Stimulated activated CD4-positive, alpha-beta T cell treated with anti-CD3 and anti-CD28 coated beads, Interleukin-4, amount 100 ng/mL, for 4 hours (primary cell): ENCODE measurements at places on chromosomes 16 and 17.

GRCh38 chr17:81683208-81683583, 401 bp downstream of the ARL16 start:
- DNase-seq: no peak

- no peak for DNase-seq
Observed at GRCh38 chr17:74558882-74559519, 8.3 kb downstream of the CD300H start.

GRCh38 chr16:84830765-84831384, 11.1 kb downstream of the CRISPLD2 start:
- no peak for DNase-seq

- no peak for DNase-seq
Observed at GRCh38 chr17:77928519-77929179, 29.9 kb upstream of the TNRC6C start.

GRCh38 chr17:65544672-65545071, 16.8 kb downstream of the AXIN2 start:
- DNase-seq: no peak

GRCh38 chr17:75853433-75853832, 1.7 kb downstream of the WBP2 start:
- no peak for DNase-seq

DNA sequence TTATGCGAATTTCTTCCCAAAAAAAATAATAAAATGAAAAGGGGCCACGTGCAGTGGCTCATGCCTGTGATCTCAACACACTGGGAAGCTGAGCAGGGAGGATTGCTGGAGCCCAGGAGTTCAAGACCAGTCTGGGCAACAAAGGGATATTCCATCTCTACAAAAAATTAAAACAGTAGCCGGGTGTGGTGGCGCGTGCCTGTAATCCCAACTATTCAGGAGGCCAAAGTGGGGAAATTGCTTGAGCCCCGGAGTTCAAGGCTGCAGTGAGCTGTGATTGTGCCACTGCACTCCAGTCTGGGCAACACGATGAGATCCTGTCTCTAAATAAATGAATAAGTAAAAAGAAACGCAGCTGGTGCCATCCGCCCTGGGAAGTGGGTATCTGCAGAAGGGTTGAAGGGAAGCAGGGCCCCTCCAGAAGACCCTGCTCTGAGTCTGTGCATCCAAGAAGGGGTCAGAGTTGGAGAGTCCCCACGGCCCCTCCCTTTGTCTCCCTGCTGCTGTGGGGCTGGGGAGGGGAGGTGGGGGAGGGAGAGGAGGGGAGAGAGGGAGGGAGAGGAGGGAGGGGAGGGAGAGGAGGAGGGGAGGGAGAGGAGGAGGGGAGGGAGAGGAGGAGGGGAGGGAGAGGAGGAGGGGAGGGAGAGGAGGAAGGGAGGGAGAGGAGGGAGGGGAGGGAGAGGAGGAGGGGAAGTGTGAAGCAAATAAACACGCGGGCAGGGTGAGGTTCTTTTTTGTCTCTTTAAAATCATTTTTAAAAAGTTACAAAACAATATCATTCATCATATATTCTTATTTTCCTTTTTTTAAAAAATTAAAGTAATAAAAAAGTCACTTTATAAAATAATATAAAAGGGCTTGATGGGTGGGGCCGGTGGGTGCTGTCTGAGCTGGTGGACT, 5.0 kb upstream of the MYADML2 start:
- no peak for DNase-seq

GRCh38 chr16:8642146-8642545, 20.6 kb downstream of the METTL22 start:
- DNase-seq: no peak

- no peak for DNase-seq
Observed at GRCh38 chr17:41327411-41328120, 12.1 kb upstream of the KRTAP17-1 start.

GRCh38 chr17:82231562-82232321, 2.9 kb downstream of the SLC16A3 start:
- no peak for DNase-seq

GRCh38 chr16:19929062-19929511, 44.4 kb upstream of the GPRC5B start:
- DNase-seq: no peak

GRCh38 chr16:83574388-83574787, 233.4 kb upstream of the HSBP1 start:
- DNase-seq: no peak

DNA sequence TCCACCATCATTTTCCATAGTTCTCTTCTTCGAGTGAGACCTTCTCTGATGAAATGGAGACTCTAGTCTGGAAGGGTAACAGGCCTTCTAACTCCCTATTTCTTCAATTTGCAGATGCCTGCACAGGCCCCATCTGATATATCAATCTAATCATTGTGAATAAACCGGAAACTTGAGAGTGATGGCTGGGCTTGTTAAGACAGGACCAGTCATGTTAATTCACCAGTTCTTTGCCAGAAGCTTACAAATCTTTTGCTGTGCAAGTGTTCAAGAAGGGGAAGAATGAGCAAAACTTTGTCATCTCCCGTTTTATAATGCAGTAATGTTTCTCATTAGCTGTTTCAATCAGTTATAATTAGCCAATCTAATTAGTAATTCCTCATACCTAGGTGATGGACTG, 1561.3 kb upstream of the GOT2 start:
- DNase-seq: no peak

DNA sequence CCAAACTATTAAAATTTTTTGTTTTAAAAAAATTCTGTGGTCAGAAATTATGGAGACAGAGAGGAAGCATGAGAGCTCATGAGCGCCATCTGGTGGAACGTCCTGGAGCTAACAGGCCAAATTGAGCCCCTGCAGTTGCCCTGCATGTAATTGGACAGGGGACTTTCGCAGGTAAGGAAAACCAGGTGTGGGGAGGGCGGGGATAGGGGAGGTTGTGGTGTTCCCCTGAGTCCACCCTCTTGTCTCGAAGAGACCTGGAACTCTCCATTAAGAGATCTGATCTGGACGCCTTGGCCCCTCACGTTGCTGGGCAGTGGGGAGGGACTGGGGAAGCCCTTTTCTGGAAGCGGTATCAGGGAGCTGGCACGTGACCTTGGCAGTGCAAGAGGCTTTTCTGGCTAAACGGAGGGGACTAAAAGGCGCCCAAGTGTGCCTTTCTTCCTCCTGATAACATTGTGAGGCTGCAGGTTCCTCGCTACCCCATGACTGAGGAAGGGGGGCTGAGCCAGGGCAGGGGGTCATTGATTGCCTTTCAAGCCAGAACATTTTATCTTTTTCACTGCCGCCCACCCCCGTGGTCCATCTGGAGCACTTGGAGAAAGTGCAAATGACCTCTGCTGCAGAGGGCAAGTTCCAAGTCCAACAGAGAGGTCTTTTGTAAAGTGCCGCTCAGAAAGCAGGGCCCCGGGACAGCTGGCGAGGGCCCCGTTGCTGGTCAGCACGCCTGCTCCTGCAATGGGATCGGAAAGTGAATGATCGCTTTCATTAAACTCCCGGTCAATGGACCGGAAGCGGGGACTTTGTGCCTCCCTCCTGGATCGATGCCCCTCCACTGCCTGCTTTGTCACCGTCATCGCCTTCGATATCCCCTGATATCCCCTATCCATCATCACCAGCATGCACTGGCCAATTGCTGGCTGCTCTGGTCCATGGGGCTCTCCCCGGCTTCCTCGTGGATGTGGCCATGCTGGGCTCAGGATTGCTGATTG, 18.4 kb downstream of the PDILT start:
- DNase-seq: peak; percentile 18

- DNase-seq: no peak
Observed at GRCh38 chr16:27123795-27124409, 57.2 kb downstream of the C16orf82 start.

- no peak for DNase-seq
Observed at GRCh38 chr16:84907575-84907974, 87.8 kb downstream of the CRISPLD2 start.

DNA sequence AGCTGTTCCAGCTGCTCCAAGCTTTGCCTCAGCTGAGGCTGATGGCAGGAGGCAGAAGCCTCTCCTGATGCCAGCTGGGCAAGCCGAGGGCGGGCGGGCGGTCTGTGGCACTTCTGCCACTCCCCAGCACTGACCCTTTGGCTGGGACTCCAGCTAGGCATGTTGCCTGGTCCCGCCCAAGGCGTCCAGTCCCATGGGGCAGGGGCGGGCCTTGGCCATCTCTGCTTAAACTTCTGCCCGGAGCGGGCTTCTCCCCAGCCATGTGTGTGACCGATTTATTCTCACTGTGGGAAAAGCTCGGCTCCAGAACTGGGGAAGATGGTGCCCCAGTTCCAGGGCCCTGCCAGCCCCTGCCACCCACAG, 349.1 kb downstream of the SEC14L1 start:
- no peak for DNase-seq

GRCh38 chr17:10051112-10051511, 146.0 kb upstream of the RCVRN start:
- no peak for DNase-seq

DNA sequence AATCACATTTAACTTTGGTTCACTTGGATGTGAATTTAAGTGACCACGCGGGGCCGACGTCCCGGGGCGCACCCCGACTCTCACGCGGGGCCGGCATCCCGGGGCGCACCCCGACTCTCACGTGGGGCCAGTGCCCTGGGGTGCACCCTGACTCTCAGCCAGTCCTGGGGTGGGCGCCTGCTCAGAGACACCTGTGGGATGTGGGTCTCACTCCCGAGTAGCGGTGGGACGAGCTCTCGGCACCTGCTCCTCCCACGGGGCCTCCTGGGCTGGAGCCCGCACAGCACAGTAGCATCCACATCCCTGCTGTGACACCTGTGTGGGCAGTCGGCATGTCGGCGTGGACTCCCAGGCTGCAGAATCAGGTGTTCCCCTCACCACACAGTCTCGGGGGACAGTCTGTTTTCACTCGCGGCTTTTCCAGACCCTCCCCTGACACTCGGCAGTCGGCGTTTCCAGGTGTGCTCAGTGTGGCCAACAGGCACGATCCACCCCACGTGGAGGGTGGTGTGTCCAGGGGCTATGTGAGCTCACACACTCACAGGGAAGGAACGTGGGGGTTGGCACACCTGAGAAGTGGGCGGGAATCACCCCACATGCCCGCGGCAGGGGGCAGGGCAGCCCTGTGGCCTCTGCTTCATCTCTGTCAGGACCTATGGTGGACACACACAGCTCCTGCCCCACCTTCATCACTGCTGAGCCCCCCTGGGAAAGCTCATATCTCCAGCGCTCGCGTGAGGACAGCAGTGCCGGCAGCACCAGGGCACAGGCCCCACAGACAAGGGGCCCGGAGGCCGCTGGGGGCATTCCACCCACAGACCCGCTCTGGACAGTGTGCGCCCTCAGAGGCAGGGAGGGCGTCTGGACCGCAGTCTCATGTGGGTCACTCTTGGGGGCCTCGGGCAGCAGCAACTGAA, 51.8 kb downstream of the LMF1 start:
- DNase-seq: no peak

- DNase-seq: no peak
Observed at GRCh38 chr16:84787263-84787622, 32.5 kb upstream of the CRISPLD2 start.

- no peak for DNase-seq
Observed at GRCh38 chr17:80704381-80704819, 159.8 kb downstream of the RPTOR start.

DNA sequence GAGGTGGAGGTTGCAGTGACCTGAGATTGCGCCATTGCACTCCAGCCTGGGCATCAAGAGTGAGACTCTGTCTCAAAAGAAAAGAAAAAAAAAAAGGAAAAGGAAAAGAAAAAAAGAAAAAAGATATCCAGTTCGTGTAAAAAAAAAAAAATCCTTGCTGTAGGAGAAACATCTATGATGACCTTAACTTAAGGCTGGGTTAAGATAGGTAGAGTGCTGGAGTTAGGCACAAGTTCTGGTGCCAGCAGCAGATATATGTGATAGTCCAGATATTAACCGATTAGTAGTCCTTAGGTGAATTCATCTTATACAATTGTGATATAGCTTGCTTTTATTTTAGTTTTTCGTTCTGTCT, 17.2 kb downstream of the PSMD11 start:
- DNase-seq: no peak

DNA sequence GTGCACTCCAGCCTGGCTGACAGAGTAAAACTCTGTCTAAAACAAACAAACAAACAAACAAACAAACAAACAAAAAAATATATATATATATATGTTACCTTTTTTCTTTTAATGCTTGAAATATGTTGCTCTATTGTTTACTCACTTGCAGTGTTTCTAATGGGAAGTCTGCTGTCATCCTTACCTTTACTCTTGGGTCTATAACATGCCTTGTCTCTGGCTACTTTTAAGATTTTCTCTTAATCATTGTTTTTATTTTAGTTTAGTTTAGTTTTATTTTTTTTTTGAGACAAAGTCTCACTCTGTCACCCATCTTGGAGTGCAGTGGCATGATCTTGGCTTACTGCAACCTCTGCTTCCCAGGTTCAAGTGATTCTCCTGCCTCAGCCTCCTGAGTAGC, 16.1 kb upstream of the TNRC6A start:
- DNase-seq: no peak

GRCh38 chr17:63626551-63627180, 4.4 kb downstream of the MAP3K3 start:
- DNase-seq: no peak

DNA sequence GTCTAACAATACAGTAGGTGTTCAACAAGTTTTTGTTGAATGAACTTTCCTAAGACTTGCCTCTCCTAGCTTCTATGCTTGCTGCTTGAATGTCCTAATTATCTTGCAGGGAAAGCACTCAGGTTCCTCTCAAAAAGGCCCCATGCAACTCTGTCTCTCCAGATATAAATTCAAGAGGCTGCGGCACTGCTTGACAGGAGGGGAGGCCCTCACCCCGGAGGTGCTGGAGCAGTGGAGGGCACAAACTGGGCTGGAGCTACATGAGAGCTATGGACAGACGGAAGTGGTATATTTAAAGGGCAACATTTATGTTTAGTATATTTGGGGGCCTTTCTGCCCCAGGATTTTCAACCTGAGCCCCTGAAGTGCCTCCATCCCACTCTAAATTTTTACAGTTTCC, 14.4 kb downstream of the THUMPD1 start:
- no peak for DNase-seq

GRCh38 chr17:79631640-79632431, 21.0 kb upstream of the RBFOX3 start:
- DNase-seq: no peak

- DNase-seq: no peak
Observed at GRCh38 chr16:58280846-58281301, 14.0 kb downstream of the PRSS54 start.

DNA sequence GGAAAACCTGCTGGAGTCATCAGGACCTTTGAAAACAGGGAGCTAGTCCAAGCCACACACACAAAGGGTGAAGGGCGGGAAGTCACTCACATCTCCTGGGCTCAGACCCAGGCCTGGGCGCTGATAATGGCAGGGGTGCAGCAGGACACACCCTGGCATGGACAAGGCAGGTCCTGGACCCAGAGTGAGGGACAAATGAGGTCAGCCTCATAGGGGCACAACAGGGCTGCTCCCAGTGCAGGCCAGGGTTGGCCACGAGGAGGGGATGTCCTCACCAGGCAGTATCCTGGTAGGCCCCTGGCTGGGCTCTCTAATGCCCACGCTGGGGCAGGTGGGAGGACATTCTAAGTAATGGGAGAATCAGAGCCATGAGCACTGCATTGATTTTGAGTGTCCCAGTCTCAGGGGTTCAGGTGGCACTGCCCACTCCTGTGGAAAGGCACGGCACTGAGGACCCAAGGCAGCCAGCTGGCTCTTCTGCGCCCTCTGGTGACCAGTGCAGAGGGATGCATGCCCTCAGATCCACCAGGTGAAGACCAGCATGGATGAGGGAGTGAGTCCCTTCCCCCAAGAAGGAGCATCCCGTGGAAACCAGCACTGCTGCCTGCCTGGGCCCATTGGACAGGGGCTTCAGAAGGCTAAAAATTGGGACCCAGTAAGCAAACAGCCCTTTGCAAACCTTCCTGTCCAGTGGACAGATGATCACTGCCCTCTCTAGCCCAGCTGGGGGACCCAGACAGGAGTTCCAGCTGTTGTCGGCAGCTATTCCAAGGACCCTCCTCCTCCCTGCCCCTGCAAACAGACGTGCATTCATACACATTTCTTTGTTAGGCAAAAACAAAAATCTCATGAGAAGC, 23.4 kb upstream of the SREBF1 start:
- DNase-seq: peak; percentile 67
